ENCODE measurements at places on chromosomes 13 and 19.

DNA sequence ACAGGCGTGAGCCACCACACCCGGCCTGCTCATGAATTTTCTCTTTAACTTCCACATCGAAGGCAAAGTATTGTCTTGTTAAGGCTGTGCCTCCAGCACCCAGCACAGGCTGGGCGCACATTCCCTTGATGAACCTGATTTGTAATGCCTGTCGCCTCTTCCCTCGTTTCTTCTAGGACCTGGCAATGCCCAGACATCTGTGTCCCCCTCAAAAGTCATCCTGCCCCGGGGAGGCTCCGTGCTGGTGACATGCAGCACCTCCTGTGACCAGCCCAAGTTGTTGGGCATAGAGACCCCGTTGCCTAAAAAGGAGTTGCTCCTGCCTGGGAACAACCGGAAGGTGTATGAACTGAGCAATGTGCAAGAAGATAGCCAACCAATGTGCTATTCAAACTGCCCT is 3.7 kb downstream of the ICAM1 start:
- DNase-seq = no peak

- DNase-seq = no peak
Measured at GRCh38 chr13:71578048-71578447, 289.0 kb downstream of the DACH1 start.

- no peak for DNase-seq
Measured at GRCh38 chr13:47036294-47037008, 139.6 kb upstream of the HTR2A start.

DNA sequence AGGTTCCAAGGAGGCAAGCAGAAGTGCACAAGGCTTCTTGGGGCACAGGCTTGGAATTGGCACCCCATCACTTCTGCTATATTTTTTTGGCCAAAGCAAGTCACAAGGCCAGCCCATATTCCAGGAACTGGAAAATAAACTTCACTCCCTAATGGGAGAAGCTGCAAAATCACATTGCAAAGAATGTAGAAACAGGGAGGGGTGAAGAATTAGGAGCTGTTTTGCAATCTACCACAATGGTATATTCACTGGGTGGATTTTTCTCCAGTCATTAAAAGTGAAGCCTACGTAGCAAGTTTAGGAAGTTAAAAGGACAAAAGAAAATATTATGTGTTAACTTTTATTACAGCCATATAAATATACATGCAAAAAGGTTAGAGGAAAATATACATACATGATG is 464.8 kb downstream of the COG6 start:
- no peak for DNase-seq

GRCh38 chr19:6047256-6047655 is 63.0 kb downstream of the RFX2 start:
- no peak for DNase-seq

GRCh38 chr13:74132776-74133656 is 1.2 kb downstream of the KLF12 start:
- DNase-seq = peak; percentile 51

DNA sequence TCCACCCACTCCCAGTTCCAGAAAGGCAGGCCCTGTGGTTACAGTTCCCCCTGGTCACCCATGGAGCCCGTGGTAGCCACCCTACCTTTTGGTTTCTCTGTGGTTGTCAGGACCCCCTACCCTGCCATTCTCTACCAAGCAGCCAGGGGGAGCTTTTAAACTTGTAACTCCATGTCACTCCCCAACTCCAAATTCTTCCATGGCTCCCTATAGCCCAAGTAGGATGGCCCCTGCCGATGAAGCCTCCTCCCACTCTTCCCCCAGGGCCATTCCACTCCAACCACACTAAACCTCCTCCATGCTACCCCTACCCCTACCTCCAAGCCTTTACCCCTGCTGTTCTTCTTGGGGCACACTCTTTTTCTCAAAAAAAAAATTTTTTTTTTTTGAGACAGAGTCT is 2.2 kb downstream of the S1PR2 start:
- DNase-seq = no peak

DNA sequence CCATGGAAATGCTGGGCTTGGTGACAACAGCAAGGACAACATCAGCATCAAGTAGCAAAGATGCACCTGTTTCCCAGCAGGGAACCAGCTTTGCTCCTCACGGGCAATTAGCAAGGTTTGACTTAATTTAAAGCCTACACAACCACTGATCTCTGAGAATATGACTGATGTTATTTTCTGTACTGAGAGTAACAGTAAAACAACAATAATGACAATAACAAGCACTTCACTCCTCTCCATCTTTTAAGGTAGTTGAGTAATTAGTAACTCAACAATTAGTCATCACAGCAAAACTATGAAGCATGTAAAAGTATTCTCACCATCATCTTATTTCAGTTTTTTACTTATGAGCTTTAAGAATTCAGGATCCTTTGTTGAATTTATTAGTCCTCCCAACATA is 37.3 kb downstream of the ENOX1 start:
- DNase-seq = no peak

- peak; percentile 49 for DNase-seq
Measured at GRCh38 chr13:98466634-98467236, 110.2 kb downstream of the STK24 start.

DNA sequence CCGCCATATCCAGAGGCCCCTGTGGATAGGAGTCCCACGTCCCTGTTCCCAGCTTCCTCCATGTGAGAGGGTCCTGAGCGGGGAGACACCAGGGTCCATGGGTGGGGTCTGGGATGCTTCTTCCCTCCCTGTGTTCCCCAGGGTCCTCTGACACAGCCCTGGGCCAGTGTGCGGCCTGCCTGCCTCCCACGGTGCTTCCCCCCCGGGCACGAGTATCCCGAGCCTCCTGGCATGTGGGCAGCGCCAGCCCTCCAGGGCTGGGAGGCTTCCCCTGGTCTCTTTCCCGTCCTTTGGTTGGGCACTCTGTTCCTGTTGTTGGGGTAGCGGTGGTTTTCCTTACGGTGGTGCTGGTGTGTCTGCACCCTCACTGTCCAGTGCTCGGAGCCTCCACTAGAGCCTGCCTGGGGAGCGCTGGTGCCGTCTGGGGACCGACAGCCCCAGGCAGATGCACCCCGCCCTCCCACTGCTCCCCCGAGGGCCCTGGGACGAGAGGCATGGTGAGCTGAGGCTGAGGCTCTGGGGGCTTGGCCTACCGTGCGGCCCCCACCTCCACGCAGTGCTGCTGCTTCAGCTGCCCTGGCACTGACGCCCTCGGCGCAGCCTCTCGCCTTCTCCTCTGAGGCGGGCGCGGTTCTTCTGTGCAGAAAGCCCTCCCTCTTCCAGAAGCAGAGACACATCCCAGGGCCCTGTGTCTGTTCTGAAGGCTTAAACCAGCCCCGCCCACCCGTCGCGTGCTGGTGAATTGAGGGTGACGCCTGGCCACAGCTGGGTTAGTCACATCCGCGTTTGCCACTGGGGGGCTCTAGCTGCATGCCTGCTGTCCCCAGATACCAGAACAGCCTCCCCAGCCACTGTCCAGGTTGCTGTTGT is 27.9 kb downstream of the PLEKHJ1 start:
- no peak for DNase-seq

DNA sequence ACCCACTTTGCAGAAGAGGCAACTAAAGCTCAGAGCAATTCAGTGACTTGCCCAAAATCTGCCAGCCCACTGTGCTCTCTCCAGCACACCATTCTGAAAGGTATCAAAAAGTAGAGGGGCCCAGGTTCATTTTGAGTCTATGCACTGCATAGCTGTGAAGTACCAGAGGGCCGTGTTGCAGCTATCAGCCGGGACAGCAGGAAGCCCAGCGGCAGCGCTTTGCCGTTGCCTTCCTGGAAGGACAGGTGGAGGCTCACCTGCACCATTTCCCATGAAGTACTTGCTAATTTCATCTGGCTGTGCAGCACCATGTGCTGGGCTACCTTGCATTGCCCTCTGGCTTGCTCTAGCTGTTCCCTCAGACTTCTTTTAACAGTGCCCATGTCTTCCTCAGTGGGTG is 2.7 kb upstream of the SERPINE3 start:
- no peak for DNase-seq

- no peak for DNase-seq
Measured at GRCh38 chr19:6292006-6292405, 12.2 kb upstream of the MLLT1 start.

DNA sequence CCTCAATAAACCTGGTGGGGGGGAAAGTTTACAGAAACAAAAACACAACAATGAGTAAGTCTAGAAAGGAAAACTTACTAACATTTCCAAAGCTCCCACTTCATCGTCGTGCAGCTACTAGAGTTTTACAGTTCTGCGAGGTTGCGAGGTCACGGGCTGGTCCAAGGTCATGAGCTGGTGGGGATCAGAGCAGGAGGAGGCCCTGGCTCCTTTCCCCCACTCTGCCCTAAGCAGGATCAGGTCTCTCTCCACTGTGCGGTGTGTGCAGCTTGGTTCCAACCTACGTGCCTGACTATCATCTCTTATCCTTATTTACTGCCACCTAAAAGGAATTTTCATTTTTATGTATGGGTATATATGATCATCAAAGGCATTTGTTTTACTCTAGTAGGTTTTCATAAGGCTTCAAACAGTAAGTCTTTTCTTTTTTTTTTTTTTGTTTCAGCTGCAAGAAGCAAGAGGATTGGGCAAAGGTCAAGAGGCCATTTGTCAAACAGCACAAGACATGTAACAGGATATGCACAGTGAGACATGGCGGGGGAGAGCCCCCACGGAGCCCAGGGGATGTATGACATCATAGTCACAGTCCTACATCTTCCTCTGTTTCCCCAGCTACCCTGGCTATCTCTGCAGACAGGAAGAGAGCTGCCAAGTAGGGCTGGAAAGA is 76.6 kb upstream of the POMP start:
- no peak for DNase-seq

DNA sequence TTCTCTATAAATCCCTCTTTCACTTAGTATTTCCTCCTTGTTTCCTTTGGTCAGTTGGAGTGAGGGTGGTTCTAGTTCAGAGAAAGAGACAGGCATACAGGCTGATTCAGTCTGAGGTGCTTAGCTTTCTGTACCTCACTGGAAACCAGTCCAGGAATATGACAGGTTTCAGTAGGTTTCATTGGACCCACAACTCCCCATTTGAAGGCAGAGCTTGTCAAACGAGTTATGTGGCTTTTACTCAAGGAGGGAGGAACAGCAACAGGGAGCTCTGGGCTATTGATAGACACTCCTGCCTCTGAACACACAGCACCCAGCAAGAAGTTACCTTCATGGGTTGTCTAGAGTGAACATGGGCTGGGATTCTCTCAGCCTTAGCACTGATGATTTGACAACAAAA is 14.5 kb downstream of the ACTN4 start:
- DNase-seq = no peak

- DNase-seq = no peak
Measured at GRCh38 chr19:52786078-52786463, 520 bp downstream of the ZNF600 start.

DNA sequence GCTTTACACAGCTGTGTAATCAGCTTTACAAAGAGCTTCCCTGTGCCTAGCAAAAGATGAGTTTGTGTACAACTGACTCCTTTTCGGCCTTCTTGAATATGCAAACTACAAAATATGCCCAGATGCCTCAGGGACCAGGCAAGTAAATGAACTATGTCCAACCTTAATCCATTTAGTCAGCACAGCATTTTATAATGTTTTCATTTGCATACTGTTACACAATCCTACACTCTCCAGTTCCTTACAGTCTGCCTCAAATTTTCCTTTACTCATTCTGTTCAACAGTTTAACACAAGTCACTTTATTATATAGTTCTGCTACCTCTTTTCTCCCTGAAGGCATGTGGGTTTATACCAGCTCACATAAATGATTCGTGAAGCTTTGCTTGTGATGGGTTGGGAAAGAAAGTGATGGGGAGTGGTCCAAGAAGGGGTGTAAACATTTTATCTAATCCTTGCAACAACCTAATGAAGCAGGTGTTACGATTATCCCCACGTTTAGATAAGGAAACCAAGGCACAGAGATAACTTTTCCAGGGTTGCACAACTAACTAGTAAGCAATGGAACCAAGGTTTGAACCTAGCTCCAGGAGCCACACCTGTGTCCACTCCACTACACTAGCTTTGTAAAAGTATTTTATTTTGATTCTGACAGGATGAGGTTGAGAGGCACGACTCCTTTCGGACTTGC is 3.3 kb upstream of the USP12 start:
- no peak for DNase-seq

DNA sequence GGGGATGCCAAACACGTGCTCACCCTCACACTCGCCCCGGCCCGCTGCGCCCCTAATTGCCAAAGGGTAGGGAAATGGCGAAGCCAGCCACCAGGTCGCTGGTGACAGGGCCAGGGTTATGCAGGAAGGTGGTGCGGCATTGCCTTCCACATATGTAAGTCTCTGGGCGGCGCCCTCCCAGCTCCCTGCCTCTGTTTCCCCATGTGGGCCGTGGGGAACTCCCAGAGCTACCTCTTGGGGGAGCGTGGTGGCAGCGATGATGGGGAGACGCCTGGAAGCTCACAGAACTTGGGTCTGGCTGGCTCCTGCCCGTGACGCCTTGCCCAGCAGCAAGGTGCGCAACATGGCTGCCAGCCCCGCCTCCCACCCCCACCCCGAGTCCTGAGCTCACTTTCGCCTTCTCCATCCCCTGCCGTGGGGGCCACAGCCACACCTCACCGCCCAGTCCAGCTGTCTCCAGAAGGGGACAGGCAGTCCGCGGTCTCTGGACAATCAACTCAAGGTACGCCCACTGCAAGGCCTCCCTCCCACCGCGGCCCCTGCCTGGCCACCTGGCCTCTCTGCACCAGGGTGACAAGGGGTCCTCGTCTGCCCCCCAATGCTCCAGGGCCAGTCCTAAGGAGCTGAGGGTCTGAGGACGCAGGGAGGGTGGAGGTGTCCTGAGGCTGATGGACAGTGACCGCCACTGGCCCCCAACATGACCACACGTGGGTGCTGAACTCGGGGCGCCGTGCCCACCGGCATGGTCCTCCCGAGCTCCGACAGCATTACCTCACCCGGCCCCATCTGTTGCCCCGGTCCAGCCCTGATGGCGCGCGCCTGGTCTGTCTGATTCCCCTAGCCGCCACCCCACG is 6.6 kb downstream of the C19orf25 start:
- no peak for DNase-seq

DNA sequence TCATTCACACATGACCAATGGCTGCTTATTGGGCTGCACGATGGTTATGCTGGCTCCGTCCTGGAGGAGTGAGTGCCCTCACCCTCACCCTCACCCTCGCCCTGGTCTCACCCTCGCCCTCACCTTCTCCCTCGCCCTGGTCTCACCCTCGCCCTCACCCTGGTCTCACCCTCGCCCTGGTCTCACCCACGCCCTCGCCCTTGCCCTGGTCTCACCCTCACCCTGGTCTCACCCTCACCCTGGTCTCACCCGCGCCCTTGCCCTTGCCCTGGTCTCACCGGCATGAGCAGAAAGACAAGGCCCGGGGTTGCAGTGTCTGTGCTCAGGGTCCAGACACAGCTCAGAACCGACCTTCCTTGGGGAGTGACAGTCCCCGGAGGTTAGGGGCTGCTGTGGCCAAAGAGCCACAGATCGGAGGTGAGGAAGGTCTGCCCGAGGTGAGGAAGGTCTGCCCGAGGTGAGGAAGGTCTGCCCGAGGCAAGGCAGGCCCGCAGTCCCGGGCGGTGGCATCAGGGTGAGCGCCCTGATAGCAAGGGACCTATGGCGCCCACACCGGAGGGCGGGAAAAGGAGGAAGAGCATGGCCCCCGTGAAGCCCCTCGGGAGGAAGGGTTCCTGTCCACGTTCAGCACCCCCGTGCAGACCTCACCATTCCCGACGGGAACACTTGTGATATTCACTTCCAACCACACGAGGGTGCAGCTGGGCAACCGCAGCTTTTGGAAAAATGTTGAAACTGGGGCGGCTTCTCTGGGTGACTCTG is 65.6 kb downstream of the MCF2L start:
- no peak for DNase-seq

GRCh38 chr13:21541271-21541670 is 62.7 kb downstream of the MICU2 start:
- no peak for DNase-seq

All from activated CD4-positive, CD25-positive, alpha-beta regulatory T cell treated with anti-CD3 and anti-CD28 coated beads, Interleukin-2, amount 50 U/mL, for 72 hours (primary cell).